Thymus (tissue), 14 donors: ENCODE measurements at places on chromosomes 4 and X.

- no peak for DNase-seq
These were observed 3.1 kb downstream of the PHOX2B start for GRCh38 chr4:41745292-41746024.

GRCh38 chrX:1475481-1475880 is 22.8 kb upstream of the ASMTL start:
- no peak for DNase-seq

GRCh38 chr4:93947286-93947685 is 118.7 kb downstream of the ATOH1 start:
- no peak for DNase-seq

DNA sequence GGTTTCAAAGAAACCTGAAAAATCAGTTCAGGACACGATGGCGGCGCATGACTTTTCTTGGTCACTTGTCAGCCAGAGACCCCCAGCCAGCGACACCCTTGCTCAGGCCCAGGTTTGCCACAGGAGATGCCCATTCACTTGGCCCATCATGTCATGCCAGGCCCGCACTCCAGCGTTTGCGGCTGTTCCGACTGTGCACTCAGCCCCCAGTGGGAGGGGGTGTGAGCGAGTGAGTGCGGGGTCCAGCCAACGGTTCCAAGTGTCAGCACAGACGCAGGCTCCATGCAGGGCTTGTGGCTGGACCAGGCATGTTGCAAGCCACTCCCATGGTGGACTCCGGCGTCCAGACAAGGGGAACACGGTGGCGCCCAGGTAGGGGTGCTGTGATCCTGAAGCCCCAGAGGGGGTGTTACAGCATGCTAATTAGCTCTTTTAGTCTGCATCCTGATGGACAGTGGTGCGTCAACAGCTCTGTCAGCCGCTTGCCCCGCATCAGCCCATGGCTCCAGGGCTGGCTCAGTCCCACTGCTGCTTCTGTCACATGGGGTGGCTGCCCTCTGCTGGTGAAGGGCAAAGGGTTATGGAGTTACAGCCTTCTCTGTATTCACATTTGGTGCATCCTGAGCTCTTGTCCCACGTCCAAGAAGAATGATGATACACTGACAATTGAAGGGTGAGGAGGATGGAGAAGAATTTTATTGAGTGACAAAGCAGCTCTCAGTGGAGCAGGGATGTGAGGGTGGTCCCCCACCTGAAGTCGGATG is 3.7 kb upstream of the MAEA start:
- no peak for DNase-seq

DNA sequence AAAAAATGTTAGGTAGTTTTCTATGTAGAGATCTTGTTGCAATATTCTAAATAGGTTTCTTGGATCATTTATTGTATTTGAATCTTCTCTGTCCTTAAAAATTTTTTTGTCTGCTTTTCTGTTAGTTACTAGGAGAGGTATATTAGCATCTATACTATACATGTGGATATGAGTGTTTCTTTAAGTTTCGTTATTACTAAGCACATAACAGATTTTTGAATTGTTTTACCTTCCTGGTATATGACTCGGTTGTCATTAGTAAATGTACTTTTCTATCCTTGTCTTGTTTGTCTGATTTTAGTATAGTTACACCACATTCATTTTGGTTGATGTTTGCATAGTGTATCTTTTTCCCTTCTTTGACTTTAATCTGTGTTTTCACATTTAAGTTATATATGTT is 20.2 kb downstream of the PYURF start:
- DNase-seq: no peak
